ENCODE measurements at places on chromosomes 13 and 19. TPM values are rescaled to one million over a fixed set of nuclear protein-coding genes. Genes with fewer than 3 reads are reported as not detected.
A peak's percentile ranks its signal among the peaks of the same experiment; 100 is the strongest.

The ZSCAN4 gene
- total RNA-seq = not detected

The TNFSF13B gene
- total RNA-seq = 3.4 TPM

The FXYD3 gene
- not detected for total RNA-seq

The ARHGAP45 gene
- 1,025 TPM for total RNA-seq

The CNN2 gene
- total RNA-seq = 211 TPM

The SMAD9 gene
- total RNA-seq = not detected

The CEACAM4 gene
- not detected for total RNA-seq

The C19orf33 gene
- total RNA-seq = not detected

The GIPR gene
- 10.4 TPM for total RNA-seq

The SIGLEC9 gene
- total RNA-seq = 2.4 TPM

The ZNF443 gene
- total RNA-seq = 5.1 TPM

The ADGRE1 gene
- 2.3 TPM for total RNA-seq

The CEACAM1 gene
- total RNA-seq = 1.3 TPM

The ZNF492 gene
- total RNA-seq = 1.3 TPM

The NLRP12 gene
- total RNA-seq = not detected

The DIAPH3 gene
- total RNA-seq = not detected

The LILRA1 gene
- total RNA-seq = not detected

The ZNF415 gene
- total RNA-seq = 5.1 TPM

The MAST1 gene
- 0.26 TPM for total RNA-seq

The HSD17B14 gene
- 0.62 TPM for total RNA-seq

GRCh38 chr19:7292950-7293761 lies 1.1 kb downstream of the INSR start:
- no peak for DNase-seq

DNA sequence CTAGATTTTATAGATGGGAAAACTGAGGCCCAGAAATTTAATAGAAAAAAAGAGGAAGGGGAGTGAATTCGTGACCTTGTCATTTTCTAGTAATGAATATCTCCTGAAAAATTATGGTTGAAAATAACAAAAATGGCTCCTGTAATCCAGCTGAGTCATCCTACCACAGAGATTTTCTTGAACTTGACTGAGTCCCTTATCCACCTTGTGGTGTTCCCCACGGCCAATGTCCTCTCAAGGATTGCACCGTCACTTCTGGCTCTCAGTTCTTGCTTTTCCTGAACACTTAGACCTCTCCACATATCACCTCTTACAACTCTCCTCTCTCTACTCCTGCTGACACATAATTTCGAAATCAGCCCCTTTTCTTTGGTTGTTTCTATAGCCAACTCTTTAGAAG lies 1.2 kb upstream of the KATNAL1 start:
- no peak for DNase-seq

DNA sequence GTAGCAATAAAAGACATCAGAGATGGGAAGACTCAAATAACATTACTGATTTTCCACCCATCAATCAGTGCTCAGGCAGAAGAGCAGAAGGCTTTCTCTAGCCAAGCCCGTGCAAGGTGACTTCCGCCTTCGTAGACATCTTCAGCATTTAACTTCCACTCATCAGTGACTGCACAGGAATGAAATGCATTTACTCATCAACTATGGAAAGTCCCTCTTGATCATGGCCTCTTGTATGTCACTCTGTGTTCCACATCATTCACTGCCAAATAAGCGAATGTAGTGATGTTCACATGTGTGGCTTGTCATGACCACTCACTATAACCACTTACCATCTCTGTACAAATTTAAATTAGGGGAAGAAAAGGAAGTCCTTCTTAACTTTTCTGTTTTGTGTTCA lies 49.4 kb downstream of the SACS start:
- no peak for DNase-seq

GRCh38 chr19:50833117-50833801 lies at the start of gene KLK15:
KLK15 (minus strand) TSS chr19:50833574; CDS start chr19:50831492, 2,082 bp downstream.
- no peak for DNase-seq

DNA sequence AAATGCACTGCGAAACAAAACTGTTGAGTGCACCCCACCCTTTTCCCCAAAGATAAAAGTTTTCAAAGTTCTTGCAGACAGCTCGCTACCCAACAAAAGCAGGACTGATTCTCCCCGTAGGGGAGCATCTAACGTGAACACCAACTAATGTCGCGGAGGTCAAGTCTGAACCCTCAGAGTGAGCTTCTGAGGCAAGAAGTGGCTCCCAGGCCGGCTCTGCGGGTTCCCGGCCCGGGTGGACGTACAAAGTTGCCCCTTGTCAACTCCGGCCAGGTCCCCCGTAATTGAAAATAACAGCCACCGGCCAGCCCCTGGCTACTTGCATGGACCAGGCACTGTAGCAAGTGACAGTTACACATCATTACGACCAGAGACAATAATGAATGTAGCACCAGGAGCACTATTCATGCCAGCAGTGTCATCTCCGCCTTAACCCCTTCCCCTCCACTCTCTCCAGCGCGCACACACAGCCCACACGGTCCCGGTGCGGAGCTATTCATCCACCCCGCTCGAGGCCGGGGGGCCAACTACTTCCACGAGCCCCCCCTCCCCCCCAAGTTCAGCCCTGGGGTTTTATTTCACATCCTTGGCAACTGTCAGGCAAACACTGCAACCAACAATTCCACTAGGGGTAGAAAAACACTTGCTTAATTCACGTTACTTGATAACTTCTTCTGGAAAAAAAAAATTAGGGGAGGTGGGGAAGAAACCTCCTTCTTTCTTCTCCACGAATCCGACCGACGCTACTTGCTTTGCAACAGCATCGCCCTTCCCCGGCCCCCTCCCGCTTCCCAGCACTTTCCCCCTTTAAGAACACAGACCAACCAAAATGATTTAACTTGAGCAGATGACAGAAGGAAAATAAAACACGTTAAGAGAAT lies 1.2 kb downstream of the KLF12 start:
- peak; percentile 63 for DNase-seq

- no peak for DNase-seq
These were observed 319.9 kb upstream of the DACH1 start for GRCh38 chr13:72186730-72187422.

- DNase-seq = no peak
These were observed 139.6 kb upstream of the HTR2A start for GRCh38 chr13:47036294-47037008.

- no peak for DNase-seq
These were observed 5.5 kb downstream of the ARRDC5 start for GRCh38 chr19:4897146-4897545.

DNA sequence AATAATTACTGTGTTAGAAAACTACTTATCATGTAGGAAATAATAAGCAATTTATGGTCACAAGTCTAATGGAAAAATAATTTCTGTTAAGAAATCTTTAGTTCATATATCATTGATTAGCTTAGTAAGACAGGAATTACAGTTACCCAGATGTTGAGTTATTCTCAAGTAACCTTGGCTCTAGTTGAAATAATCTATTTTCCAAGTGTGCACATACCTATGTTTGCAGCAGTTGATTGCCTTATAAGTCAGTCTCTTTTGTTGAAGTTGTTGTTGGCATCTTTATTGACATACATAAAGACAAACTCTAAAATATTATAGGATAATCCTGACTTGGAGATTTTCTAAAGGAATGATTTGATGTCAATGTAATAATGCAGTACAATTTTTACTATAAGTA lies 511.4 kb upstream of the KLF12 start:
- no peak for DNase-seq

- DNase-seq = no peak
These were observed 177.9 kb downstream of the COL4A1 start for GRCh38 chr13:110129076-110129475.

- DNase-seq = no peak
These were observed 7.7 kb downstream of the APBA3 start for GRCh38 chr19:3753631-3754410.

- no peak for DNase-seq
These were observed 240.9 kb upstream of the SERP2 start for GRCh38 chr13:44132710-44133109.

GRCh38 chr19:54339646-54340358 lies 840 bp upstream of the LILRA4 start:
- no peak for DNase-seq

GRCh38 chr19:2014731-2015607 lies 545 bp downstream of the BTBD2 start:
- no peak for DNase-seq

- DNase-seq = no peak
These were observed 117.6 kb downstream of the DNAJC15 start for GRCh38 chr13:43140985-43141384.

GRCh38 chr19:13952931-13953531 lies 722 bp downstream of the DCAF15 start:
- no peak for DNase-seq

GRCh38 chr13:36806102-36806501 lies 12.9 kb upstream of the RFXAP start:
- no peak for DNase-seq

- no peak for DNase-seq
These were observed 11.2 kb downstream of the IL17D start for GRCh38 chr13:20714563-20715329.

DNA sequence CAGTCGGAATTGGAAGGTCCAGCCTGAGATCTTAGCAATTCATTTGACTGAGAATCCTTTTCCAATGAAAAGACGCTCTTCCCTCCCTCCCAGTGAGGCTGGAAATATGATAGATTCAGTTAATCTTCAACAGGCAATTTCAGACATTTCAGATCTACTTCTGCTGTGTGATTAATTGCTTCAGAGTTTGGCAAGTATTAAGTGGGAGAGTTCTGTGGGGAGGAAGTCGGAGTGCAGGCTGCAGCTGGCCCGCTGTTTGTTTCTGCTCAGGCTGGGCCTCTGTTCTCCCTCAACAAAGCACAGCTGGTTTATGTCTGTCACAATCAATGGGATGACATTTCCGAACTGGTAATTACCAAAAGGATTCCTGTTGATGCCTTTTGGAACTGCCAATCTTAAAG lies 178.2 kb downstream of the NDFIP2 start:
- no peak for DNase-seq

DNA sequence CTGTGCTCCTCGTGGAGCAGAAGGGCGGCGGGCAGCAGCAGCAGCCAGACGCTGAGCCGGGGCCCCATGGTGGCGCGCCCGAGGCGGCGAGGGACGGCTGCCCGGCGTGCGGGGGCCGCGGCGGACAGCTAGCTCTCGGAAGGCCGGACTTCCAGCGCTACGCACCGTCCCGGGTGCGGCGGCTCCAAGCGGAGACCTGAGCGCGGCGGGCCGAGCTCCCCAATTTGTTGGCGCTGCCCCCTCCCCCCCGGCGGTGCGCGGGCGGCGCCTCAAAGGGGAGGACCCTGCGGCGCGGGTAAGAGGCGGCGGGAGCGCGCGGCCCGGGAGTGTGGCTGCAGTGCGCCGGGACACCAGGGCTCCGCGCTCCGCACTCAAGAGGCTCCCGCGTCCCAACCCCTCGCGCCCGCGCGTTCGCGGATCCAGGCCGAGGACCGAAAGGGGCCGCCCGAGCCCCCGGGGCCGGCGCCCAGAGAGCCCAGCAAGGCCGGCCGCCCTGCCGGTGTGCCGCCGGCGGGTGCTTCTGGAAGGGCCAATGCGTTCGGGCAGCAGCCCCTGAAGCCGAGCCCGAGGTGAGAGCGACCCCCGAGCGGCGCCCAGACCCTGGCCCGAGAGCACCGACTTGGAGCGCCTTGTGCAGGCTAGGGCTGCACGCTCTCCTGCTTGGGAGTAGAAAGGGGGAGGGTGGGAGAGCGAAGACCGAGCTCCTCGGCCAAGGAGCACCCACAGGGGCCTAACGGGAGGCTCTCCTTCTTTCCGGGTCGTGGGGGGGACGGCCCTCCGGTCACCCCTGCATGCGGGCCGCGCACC lies at the start of the genes COL4A1 and COL4A2:
TSS of gene COL4A1 (minus strand) at position 198 of the 807 bp plus-strand sequence. CDS start at position 68, 130 bp downstream.
TSS of gene COL4A2 (plus strand) at position 325 of the 807 bp plus-strand sequence. CDS start 620 bp downstream, outside the sequence.
- DNase-seq = no peak

DNA sequence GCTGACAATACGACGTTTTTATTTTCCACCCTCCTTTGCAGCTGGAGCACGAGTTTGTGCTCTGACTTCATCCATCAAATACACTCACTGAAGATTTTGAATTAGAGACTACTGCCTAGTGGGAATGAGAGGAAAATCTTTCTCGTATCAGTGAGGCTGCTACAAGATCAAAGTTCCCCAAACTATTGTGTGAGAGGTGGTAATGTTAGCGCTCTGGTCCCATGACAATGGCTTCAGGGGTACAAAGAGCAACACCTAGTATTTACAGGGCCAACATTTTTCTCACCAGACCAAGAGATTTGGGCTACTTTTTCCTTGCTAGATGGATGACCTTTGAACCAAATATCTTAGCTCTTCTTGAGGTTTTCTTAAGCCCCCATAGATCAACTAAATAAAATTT lies 30.3 kb upstream of the PDX1 start:
- DNase-seq = no peak

GRCh38 chr13:100044936-100045335 lies 44.0 kb upstream of the PCCA start:
- DNase-seq = no peak

- no peak for DNase-seq
These were observed 17.3 kb upstream of the CLDN10 start for GRCh38 chr13:95535243-95535642.

DNA sequence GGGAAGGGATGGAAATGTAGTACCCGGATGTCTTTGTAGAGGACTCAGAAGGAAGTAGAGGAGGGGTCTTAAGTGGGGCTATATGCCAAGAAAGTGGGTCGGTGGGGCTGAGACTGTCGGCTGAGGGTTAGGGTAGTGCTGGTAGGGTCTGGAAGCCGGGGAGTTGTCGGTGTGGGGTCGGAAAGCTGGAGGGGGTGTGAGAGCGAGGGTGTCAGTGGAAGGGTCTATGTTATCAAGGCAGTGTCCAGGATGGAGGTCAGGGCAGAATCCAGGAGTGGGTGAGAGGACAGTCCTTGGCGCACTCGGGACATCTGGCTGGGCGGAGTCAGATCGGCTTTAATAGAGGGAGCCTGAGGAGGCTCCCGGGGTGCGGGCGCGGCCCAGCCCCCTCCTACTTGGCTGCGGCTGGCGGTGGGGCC lies 1.7 kb downstream of the HSPB6 start:
- no peak for DNase-seq

GRCh38 chr19:51224163-51224641 lies 678 bp upstream of the CD33 start:
- no peak for DNase-seq

DNA sequence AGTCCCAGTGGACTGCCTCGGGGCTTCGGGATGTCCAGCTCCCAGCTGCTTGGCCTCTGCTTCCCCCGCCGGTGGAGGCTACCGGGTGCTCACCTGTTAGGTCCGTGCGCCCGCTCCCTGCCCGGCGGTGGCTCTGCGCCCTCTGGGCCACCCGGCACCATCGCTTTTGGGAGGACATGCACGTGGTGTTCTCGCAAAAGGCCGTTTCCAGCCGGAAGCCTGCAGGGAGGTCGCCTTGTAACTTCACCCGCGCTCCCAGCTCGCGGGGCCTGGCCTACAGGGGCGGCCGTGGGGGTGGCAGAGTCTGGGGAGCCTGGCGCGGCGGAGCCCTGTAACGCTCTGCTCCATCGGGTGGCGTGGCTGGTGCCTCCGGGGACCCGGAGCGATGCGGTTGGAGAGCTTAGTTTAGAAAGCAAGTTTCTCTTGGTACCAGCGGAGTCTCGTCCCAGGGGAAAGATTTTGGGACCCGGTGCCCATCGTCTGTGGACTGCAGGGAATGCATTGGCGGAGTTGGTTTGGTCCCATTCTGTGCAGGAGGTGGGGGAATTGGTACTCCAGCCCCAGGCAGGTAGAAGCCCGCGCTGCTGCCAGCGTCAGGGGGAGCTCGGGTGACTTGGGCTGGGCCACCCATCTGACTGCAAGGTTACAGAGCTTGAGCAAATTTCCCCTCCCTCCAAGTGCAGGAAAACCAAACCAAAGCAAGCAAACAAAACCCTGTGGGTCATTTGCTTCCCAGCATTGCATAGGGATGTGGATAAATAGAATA lies 673 bp downstream of the SPATA13 start:
- peak; percentile 52 for DNase-seq

GRCh38 chr19:49890349-49891311 lies 6.1 kb downstream of the IL4I1 start:
- peak; percentile 62 for DNase-seq

GRCh38 chr13:101230271-101230890 lies 185.9 kb downstream of the NALCN start:
- DNase-seq = no peak
